ENCODE measurements at places on chromosomes 1 and 21. TPM values are rescaled to one million over a fixed set of nuclear protein-coding genes. Genes with fewer than 3 reads are reported as not detected.

AXDND1 gene
- polyA plus RNA-seq: 1.3 TPM

TRIM46 gene
- 1.2 TPM for polyA plus RNA-seq

PRR9 gene
- not detected for polyA plus RNA-seq

SORT1 gene
- polyA plus RNA-seq: 13.4 TPM

DNA sequence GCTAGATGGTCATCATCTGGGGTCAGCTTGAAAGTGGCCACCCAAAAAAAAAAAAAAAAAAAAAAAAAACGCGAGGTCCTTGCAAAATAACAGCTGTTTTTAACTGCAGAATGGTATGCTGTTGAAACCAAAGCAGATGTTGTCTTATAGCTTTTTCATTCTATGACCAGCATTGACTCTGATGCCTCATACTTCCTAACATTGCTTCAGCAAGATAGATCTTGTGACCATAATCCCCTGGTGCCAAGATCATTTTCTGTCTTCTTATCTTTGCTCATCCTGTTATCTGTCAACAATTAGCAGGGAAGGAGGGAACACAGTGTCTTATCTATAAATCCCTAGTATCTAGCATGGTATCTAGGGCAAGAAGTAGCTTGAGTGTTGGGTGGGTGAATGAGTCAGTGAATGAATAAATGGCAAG is 181.5 kb downstream of the PLPP3 start:
- H3K27ac ChIP-seq: no peak overlapping the region
- no peaks in the 10 kb centered on the region for H3K4me1 ChIP-seq
- DNase-seq: no peak
- no peaks in the 10 kb centered on the region for H3K27me3 ChIP-seq
- H3K36me3 ChIP-seq: no peaks in the 10 kb centered on the region

DNA sequence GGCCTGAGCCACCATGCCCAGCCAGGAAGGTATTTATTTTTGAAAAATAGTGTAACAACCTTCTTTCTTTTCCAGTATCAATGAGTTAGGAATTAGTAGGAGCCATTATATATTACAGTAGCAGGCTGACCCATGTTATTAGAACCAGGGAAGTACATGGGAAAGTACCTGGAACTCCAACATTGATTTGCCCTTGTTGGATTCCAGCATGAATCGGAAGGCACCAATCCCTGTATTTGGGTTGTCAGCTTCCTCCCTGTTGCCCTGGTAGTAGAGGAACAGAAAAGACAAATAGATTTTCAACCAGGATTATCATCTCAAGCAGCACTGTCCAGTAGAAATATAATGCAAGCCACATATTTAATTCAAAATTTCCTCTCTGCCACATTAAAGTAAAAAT is 10.2 kb upstream of the RBM8A start:
- H3K27ac ChIP-seq: no peak overlapping the region
- H3K36me3 ChIP-seq: no peaks in the 10 kb centered on the region
- H3K4me3 ChIP-seq: no peak overlapping the region
- peaks cover 8% of the 10 kb centered on the region for H3K4me1 ChIP-seq
- H3K27me3 ChIP-seq: no peaks in the 10 kb centered on the region

DNA sequence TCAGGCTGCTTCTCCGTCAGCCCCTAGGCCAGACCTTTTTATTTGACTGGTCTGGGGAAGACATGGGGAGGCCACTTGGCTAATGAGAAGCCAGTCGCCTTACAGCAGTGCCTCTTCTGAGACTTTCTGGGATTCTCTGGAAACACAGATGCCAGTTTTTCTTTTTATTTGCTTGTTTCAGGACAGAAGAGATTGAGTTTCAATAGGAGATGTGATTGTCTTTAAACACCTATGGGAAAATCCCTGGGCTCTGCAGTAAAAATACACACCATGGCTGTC is 15.4 kb upstream of the BTG2 start:
- H3K4me1 ChIP-seq: peaks cover 52% of the 10 kb centered on the region
- H3K36me3 ChIP-seq: no peaks in the 10 kb centered on the region
- no peak overlapping the region for H3K4me3 ChIP-seq
- H3K27me3 ChIP-seq: no peaks in the 10 kb centered on the region
- H3K27ac ChIP-seq: peak overlapping the region; percentile 75
